ENCODE measurements at places on chromosomes 5 and 9.
A peak's percentile ranks its signal among the peaks of the same experiment; 100 is the strongest.

- DNase-seq = no peak
Observed at GRCh38 chr5:108788142-108788541, 40.4 kb downstream of the FER start.

DNA sequence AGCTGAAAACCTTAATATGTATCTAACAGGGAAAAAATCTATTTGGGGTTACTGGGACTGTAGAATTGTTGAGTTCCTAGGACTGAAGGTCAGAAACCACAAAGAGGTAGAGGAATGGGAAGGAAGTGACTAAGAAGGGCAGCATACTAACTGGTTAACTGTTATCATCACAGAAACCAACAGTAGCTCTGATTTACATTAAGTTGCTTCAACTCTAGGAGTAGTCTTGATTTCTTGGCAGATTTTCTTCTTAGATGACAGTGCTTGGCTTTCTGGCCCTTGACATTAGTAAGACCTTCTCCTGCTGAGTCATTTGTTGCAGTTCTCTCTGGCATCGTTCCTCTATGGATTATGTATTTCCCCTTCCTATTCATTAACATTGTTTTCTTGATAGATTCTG, 116.1 kb upstream of the RASA1 start:
- DNase-seq = no peak

GRCh38 chr9:131419026-131419614, 25.2 kb downstream of the PRRC2B start:
- DNase-seq = peak; percentile 28

- peak; percentile 97 for DNase-seq
Observed at GRCh38 chr5:43008363-43009153, 31.6 kb downstream of the ANXA2R start.

DNA sequence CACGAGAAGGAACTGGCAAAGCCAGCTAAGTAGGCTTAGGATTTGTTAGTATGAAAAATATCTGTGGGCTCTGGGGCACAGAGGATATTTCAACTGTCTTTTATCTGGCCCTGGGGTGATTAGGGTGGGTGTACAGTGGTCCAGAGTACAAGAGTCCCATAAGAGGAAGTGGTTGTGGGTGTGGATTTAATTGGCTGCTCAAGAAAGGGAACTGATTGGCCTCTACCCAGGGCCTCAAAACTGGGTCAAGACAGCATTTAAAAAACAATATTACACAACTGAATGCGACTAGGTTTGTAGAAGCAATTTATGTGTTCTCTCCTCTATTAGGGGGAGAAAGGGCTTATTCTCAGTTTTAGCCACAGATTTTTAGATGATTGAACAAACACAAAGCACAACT, 1353.4 kb upstream of the WWC1 start:
- no peak for DNase-seq

DNA sequence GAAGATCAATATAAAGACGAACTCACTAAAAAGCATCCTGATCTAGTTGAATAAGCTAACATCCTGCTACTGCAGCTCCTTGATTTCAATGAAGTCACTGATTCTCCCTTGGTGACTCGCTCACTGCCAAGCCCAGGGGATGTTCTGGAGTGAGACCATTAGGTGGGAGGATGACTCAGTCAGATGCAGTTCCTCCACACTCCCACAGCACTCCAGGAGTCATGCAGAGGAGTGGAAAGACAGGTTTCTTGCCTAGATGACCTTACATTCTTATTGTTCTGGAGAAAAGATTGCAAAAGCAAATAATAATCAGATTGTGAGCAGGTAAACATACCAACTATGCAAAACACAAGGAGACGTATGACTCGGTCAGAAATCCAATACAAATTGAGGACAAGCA, 15.3 kb downstream of the GCNT4 start:
- DNase-seq = no peak

DNA sequence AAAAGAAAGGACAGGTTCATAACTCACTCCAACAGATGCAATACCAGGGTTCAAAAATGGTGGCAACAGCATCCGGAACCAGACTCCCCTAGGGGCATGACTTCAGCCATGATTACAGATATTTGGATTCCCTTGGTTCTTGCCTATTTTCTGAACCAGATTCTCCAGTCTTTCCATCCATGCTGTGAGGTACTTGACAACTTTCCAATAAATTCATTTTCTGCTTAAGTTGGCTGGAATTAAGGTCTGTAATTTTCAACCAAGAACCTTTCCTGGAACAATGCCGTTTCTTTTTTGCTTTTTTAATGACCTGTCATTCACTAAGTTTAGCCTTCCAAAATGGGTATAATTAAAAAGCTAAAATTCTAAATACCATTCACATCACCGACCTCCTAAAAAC, 52.2 kb downstream of the SCAI start:
- DNase-seq = no peak

DNA sequence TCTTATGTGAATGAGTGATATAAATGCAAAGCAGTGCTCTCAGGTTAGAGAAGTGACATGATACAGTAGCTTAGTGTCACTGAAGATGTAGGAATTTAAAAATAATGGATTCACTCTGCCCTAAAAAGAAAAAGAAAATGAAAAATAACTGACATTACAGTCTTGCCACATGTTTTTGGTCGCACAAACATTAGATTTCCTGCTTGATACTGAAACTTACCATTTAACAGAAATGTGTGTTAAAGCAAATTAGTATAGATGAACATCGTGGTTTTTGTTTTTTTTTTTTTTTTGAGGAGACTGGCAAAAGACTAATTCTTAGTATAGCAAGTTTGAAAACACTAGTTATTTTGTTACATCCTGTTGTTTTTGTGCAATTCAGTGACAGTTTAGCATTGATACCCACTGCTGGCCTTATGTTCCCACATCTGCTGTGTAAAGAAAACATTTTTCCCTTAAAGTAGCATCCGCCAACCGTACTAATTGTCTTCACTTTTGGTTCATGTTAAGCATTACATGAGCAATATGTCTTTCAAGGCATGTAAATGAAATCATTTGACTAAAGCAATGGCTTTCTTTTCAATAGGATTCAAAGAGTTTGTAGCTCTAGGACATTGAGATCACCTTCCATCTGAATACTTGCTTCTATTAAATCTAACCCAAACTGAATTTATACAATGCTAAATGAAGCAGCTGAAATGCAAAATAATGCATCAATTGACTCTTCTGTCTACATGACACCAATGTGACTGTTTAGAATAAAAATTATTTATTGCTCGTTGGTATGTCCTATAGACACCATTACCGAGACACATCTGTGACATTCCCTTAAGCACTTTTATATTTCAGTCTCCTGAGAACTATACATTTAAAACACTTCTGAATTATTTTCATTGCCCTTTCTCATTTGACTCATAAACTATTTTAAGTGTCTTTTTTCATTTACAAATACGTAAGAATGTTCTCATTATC, 859.1 kb downstream of the MAT2B start:
- no peak for DNase-seq

DNA sequence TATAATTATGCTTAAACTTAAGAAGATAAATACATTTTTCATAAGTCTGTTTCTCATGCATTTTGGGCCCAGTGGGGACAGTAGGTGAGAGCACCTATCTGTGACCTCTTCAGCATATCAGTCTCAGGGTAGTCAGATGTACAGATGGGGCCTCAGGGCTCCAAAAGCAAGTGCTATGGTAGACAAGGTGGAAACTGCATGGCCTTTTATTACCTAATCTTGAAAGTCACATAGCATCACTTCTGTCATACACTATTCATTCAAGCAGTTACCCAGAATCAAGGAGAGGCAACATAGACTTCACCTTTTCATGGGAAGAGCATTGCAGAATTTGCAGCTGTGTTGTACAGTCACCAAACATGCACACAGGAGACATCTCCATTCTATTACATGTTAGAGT, 94.8 kb downstream of the SV2C start:
- DNase-seq = no peak

DNA sequence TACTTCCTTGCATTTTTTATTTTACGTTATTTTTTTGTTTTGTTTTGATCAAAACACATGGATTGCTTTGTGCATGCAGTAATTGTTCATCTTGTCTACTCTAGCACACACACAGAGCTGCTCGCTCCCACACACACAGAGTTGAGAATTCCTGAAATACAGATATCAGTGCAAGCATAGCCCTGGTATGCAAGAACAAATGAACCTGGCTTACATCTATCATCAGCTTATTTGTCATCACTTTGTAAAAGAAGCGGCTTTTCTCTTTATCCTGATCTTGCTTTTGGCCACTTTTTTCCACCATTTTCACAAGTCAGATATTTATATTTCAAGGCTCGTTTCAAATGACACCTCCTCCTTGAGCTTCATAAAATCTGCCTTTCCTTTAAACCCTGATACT, 1435.7 kb downstream of the MAT2B start:
- DNase-seq = no peak

DNA sequence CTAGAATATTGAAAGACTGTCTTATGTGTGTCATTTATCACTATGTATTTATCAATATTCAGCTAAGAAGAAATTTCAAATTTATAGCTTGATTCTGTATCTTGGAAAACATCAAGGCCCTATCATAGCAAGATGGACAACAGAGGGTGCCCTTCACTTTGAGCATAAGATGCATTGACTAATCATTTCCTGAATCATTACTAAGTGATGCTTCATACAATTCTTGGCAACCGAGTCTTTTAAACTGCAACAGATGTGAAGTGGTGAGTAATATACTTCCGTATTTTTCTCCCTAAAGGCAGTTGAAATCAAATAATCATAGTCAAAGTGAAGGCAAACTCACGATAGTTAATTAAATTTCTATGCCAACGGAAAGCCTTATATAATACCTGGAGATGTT, 318.6 kb upstream of the RGMB start:
- no peak for DNase-seq

GRCh38 chr5:56543441-56544388, 271.6 kb upstream of the MAP3K1 start:
- no peak for DNase-seq

DNA sequence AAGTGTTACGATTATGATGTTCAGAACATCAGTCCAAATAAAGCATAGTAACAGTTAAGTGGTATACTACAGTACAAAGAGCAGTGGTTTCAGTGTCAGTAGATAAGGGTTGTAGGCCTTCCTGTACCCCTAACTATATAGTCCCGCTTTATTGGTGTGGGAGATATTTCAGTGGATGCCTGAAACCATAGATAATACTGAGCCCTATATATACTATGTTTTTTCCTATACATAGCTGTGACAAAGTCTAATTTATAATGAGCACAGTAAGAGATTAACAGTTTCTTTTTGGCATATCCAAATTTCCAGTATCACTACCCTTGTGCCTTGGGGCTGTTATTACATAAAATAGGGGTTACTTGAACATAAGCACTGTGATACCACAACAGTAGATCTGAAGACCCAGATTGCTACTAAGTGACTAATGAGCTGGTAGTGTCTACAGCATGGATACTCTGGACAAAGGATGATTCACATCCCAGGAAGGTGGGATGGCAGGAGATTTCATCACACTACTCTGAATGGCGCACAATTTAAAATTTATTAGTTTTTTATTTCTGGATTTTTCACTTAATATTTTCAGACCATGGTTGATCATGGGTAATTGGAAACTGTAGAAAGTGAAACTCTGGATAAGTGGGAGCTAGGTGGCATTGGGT, 119.3 kb downstream of the RPS23 start:
- DNase-seq = no peak

- no peak for DNase-seq
Observed at GRCh38 chr5:56479696-56480077, 246.6 kb upstream of the ANKRD55 start.

- DNase-seq = no peak
Observed at GRCh38 chr9:93265972-93266371, 82.0 kb downstream of the WNK2 start.

DNA sequence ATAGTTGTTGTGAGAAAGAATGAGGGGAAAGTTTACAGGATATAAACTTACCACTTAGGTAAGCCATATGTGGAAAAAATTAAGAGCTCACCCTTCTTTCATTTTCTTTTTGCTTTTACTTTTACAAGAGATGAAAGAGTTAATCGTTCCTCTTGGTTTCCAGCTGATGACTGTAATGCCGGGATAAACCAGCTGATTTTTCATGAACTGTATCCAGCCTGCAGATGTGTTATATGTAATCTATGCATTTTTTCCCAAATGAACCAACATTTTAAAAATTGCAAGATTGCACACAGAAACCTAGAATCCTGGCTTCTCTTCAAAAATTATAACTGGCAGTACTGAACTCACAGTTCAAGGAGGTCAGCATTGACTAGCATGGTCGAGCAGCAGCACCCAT, 185.9 kb downstream of the GRIA1 start:
- DNase-seq = no peak

DNA sequence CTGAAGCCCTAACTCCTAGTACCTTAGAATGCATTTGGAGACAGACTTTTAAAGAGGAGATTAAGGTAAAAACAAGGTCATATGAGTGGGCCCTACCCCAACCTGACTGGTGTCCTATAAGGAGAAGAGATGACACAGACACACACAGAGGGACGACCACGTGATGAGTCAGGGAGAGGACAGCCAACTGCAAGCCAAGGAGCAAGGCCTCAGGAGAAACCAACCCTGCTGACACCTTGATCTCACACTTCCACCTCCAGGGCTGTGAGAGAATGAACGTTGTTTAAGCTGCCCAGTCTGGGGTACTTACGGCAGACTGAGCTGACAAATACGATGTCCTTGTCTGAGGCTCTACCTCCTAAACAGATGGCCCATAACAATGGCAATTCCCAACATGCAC, 93.6 kb downstream of the ROR2 start:
- DNase-seq = no peak

GRCh38 chr5:160469156-160470144, 47.8 kb downstream of the PTTG1 start:
- DNase-seq = no peak

DNA sequence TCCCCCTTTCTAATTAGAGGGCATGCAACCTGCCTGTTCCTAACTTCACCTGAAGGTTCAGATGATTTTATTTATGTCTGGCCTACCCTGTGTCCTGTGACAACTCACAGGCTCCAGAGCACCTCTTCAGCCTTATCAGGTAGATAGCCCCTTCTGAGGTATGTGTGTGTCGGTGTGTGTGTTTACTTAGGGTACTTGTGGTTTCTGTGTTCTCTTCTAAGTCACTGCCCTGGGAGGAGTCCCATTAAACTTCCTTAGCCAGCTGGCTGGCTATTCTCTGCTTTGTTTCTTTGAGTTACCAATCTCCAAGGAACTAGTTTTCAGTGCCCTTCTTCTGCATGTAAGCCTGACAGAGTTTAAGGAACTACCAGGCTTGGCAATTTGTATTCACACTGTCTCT, 74.9 kb downstream of the UNC13B start:
- DNase-seq = no peak

- DNase-seq = no peak
Observed at GRCh38 chr5:21391506-21391905, 1403.5 kb upstream of the CDH18 start.

DNA sequence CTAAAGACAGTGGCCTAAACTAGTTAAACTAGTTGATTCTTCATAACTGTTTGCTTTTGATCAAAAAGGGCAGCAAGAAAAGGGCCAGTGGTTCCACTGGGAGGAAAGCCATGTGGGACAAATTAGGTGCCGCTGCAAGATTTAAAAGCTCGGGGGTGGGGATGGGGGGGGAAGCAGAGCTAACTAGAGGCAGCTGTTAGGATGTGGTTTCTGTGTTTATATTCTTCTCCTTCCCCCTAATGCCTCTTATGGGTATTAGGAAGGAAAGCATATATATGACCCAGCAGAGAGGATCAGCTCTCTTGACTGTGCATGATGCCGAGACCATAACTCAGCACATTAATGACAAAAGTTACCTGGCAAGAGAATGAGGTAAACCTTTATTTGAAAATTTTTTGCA, 65.7 kb downstream of the EFNA5 start:
- DNase-seq = no peak

- no peak for DNase-seq
Observed at GRCh38 chr9:82202808-82203207, 214.2 kb downstream of the SPATA31D1 start.

Measured in CD4-positive, alpha-beta T cell treated with Interleukin-2 at 100 ng/mL for 4 hours (primary cell).